Calu3 (cell line): ENCODE measurements at places on chromosomes 3 and 15.

GRCh38 chr3:62553811-62554210 lies 180.5 kb upstream of the FEZF2 start:
- no peak for DNase-seq

DNA sequence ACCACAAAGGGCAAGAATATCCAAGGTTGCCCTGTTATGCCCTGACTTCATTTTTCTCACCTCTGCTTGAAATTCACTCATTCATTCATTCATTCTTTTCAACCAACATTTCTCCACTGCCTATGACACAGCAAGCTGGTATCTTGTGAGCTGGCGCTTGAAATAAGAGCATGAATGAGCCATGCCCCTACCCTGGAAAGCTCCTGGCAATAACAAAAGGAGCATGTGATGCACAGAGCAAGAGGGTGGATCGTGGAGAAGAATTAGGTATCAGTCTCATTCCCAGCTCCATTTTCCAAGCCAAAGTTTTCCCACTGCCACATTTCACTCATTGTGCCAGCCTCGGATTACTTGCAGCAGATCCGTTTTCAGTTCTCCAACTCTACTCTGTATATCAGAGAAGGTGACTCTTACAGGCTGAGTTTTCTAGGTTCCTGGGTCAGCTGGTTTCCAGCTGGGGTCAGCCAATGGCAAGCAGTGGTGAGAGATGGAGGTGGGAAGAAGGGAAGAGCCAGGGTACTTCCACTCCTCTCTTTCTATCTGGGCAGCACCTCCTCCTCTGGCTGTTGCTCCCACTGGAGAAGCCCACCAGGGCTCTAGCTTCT lies 144.8 kb downstream of the SUCLG2 start:
- DNase-seq: no peak

DNA sequence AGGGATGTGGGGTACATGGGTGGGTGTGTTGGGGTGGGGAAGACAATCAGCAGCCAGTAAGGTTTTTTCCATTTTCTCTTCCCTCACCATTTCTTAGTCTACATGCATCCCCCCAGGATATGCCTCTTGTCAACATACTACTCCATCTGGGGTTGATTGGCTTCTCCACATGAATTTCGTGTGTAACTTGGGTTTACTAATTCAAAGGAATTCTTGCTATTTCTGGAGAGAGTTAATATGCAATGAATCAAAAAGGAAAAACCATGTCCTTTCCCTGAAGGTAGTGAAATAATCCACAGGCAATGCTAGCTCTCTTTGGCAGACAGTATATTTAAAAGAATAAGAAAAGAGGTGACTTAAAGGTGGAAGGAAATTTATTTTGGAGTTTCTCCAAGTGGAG lies 198.4 kb downstream of the EBLN2 start:
- DNase-seq: no peak

- DNase-seq: no peak
These were observed 77.6 kb upstream of the WNT5A start for GRCh38 chr3:55564726-55565125.

- no peak for DNase-seq
These were observed 158.7 kb downstream of the APBA2 start for GRCh38 chr15:29044503-29044901.

- DNase-seq: no peak
These were observed 10.2 kb upstream of the NR2E3 start for GRCh38 chr15:71800190-71800589.

DNA sequence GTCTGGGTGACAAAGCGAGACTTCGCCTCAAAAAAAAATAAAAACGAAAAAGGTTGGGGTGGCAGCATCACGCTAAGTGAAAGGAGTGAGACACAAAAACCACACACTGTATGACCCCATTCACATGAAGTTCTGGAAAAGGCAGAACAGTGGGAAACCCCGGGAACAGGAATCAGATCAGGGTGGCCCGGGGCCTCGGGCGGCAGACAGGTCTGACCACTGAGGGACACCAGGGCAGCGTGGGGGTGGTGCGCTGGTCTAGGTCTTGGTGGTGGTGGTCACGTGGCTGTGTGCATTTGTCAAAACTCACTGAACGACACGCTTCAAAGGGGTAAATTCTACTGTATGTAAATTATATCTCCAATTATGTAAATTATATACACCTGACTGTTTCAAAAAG lies 79.7 kb upstream of the PRR20G start:
- no peak for DNase-seq

DNA sequence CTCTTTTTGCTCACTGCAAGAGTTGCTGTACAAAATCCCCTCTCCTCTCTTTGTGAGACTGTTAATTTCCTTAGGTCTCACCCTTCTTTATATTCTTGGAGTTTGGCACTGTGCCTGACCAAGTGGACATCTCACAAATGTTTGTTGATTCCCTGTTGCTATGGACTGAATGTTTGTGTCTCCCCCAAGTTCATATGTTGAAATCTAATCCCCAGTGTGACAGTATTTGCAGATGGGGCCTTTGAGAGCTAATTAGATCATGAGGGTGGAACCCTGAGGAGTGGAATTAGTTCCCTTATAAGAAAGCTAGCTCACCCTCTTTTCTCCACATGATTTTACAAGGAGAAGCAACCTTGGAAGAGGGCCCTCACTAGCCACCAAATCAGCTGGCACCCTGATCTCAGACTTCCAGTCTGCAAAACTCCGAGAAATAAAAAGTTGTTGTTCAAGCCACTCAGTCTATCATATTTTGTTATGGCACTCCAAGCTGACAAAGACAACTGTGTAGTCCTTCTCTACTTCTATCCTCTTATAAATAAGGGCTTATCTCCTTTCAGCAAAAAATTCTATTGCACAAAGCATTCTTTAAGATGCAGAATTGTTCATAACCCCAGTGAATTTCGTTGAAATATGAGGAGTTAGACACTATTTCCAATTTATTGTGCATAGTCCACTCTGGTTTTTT lies 65.5 kb upstream of the NPHP3 start:
- no peak for DNase-seq

DNA sequence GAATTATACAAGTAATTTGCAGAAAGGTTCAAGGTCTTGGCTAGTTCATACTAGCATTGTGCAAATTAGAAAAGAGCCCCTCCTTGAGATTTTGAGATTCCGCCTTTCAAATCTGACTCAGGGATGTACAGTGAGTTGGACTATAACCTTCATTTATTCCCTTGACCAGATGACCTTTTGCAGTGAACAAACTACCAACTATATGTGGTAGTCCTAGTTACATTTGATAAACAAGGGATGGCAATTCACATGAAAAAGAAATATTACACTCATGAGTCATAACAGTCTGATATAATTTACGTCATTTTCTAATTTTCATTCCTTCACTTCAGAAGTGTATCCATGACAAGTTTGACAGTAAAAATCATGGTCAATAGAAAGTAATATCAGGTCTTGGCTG lies 860.4 kb downstream of the ROBO1 start:
- no peak for DNase-seq

- DNase-seq: no peak
These were observed 394.6 kb downstream of the GABRB3 start for GRCh38 chr15:26378304-26378703.

DNA sequence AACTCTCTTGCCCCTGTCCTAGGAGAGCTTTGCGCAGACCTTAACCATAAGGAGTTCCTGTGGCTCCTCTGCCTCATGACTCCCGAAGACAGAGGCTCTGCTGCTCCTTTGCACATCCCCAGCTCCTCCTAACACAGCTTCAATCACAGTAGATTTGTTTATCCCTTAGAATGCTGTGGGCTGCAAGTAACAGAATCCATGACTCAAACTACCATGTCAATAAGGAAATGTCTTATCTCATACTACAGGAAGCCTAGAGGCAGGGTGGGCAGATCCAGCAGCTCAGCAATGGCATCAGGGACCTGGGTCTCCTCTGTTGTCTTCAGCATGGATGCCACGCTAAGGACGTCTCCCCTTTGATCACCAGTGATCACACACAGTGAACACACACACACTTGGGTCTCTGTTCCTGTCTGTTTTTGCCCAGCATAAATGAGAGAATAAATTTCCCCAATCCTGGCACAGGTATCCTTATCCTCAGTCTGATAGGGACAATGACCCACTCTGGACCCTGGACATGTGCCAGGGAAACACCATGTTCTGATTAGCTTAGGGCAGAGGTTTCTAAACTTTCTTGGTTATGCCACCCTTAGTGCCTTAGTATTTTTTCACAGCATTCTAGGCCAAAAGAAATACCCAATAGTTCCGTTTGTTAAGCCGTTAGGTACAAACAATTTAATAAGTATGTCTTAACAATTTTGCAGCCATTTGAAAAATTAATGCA lies 46.1 kb upstream of the MRPS22 start:
- no peak for DNase-seq

- DNase-seq: no peak
These were observed 915.0 kb upstream of the GBE1 start for GRCh38 chr3:82676356-82677026.

GRCh38 chr3:192869131-192870031 lies 48.3 kb downstream of the MB21D2 start:
- no peak for DNase-seq

GRCh38 chr3:35201211-35201610 lies 438.1 kb upstream of the ARPP21 start:
- no peak for DNase-seq

- peak; percentile 85 for DNase-seq
These were observed at the start of gene ALDH1L1 for GRCh38 chr3:126180477-126181397. TSS of gene ALDH1L1 (minus strand) at chr3:126180586. CDS start at chr3:126160979, 19,607 bp downstream.

- no peak for DNase-seq
These were observed 170.7 kb downstream of the DIPK2A start for GRCh38 chr3:144142151-144142840.

DNA sequence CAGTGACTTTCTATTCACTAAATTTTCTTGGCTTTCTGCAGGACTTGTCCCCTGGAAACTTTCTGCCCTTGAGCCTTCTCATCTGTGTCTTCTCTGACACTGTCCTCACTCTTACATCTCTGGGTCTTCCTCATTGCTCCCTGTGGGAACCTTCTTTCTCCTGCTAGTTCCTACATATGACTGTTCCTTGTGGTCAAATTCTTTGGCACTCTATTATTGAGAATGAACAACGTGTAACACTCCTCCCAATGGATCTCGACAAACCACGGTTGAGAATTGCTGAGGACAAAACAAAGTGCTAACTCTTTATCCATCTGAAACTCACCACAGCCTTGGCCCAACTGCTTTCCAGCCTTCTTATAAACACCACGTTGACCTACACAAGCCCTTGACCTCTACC lies 3.5 kb upstream of the FAM81A start:
- no peak for DNase-seq

GRCh38 chr3:188053036-188053340 lies 101.0 kb upstream of the LPP start:
- no peak for DNase-seq
